ENCODE measurements at places on chromosomes 3 and 15.

DNA sequence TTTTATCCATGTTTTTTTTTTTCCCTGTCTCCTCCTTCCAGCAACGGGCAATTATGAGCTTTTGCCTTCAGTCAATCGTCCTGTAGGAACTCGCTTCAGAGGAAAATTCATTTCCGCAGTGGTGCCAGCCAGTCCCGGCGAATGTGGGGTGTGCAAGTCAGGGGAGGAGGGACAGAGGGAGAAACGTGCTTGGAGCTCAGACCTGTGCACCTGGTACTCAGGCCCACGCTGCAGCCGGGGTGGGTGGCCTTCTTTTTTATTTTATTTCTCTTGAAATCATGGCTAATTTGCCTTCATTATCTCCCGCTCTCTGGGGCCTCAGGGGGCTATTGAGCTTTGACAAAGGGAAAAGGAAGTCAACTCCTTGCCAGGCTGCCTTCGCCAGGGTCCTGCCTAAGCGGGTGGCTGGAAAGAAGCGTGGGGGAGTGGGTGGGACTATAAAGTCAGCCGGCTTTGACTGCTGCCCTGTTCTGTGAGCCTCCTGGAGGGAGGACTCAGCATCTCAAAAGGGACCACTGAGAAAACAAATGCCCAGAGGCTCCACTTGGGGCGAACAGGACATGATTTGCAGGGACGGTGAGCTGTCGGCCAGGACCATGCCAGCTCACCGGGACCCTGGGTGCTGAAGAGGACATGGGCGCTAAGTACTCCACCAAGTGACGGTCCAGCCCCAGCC is 5.5 kb downstream of the GRIP2 start:
- no peak for DNase-seq

DNA sequence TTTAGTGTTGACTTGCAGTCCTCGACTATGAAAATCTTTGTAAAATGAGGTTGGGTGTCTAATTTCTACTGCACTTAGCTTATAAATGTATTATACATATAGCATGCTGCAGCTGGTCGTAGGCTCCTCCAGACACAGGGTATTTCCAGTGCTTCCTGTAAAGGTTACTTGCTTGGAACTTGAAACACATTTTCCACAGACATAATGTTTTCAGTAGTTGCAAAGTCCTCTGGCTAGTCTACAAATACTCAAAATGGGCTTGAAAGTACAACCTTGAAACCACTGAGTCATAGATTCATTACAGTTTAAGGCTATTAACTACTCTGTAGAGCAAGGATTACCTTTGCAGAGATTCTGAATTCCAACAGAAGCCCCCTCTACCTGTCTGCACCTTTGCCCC is 464.1 kb downstream of the RAP2B start:
- no peak for DNase-seq

DNA sequence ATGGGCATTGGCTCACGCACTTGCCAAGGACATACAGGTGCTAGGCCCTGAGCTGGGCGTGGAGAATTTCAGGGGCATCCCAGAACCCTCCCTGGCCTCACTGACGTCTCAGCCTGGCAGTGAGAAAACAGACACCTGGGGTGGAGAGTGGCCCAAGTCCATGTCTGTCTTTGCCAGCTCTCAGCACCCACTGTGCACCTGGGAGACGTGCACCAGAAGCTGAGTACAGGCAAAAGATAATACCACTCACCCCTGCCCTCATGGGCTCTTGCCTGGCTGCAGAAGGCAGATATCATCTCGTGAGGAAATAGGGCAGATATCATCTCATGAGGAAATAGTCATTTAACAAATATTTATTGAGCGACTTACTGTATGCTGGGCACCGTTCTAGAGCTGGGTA is 8.0 kb downstream of the LOXL1 start:
- no peak for DNase-seq

GRCh38 chr15:74780523-74781430 is 1.1 kb upstream of the CSK start:
- DNase-seq = no peak

GRCh38 chr3:157493627-157494550 is 9.3 kb downstream of the VEPH1 start:
- DNase-seq = peak; percentile 84

DNA sequence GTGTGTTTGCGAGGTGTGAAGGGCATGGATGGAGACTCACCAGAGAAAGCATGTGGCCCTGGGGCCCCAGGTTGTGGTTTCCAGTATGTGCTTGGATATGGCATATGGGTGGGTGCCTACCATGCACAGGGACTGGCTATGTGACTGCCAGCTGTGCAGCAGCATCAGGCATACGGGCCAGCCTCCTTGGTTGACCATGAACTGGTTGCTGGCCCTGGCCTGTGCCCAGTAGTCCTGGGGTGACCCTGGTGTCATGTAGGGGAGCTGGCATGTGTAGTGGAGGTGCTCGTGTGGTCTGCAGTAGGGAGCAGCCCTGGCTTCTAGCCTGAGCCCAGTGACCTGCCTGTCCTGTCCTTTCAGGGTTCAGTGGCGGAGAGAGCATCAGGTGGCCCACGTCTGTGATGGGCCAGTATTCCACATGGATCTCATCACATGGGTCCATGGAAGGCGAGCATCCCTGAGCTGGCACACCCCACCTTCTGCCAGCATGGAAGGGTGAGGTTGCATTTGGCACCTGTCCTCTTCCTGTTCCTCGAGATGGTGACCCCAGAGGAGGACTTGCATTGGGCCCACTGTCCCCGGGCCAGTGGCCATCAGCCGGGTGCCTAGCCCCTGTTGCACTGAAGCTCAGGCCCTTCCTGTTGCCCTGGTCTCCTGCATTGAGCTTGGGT is 228.9 kb downstream of the SNRPN start:
- no peak for DNase-seq

DNA sequence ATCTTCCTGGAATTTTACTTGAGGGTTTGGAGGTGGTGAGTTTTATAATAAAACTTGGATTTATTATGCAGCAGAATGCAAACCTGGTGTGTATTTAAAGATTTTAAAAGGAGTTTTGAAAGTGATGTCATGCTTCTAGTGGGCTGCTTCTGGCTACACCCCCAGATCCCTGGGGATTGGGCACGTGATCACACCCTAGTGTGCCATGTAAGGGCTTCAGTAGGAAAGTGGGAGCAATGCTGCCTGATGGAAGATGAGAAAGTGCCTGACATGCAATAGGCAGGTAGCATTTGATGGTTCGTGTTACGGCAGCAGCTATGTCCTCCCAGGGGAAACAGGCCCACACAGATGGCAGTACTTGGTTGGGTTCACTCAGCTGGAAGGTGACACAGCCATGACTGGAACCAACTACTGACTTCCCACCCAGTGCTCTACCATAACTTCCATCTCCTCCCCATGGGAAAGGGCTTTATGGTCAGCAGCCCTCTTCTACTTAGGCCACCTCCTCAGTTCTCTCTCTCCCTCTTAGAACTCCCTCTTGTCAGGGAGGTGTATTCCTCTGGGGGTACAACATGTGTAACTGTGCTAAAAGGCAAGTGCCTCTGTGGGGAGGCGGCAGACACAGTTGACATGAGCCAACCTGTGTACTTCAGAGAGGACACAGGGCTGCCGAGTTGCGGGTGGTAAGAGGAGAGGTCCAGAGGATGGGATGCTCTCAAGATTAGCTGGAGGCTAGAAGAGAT is 5.6 kb downstream of the ITPKA start:
- peak; percentile 1 for DNase-seq

DNA sequence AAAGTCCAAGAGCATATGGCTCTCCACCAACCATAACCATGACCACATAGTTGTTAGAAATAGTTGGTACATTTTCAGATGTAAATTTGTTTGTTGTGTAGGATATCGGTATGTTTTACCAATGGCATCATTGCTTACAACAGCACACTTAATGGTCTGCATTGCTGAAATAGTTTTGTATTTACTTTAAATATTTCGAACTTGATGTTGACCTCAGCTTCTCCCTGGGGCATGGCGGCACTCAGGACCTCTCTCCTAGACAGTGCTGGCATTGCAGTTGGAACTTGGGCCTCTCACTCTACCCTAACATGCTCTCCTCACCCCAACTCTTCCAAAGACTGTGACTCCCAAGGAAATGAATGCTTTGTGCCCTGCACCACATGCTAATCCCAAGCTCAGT is 5.0 kb downstream of the SLC22A13 start:
- no peak for DNase-seq

- no peak for DNase-seq
Observed at GRCh38 chr15:58666957-58667356, 82.5 kb downstream of the ADAM10 start.

DNA sequence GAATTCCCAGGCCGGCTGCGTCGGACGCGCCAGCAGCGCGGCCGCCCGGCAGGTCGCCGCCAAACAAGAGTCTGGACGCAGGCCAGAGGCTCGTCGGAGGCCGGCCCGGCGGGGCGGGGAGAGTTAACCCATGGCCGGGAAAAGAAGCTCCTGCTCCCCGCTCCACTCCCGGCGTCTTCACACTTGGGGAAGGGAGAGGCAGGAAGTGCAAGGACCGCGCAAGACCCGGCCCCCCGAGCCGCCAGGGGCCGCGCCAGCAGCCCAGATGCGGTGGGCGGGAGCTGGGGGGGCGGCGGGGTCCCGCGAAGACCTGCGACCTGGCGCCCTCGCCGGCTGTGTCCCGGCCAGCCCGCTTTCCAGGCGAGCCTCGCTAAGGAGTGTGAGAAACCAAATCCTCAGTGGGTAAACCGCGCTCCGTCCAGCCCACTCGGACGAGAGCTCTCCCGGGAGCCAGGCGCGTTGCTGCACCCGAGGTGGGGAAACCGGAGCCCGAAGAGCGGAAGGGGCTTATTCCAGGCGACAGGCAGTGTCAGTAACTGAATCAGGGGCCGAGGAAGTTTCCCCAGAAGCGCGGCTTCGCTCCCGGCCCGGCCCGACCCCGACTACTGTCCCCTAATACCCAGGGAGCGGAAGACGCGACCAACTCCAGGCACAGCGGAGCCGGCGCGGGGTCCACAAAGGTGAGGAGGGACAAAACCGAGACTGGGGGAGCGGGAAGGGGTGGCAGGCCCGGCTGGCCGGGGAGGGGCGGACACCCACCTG is 721 bp downstream of the ADAMTS7 start:
- DNase-seq = no peak

DNA sequence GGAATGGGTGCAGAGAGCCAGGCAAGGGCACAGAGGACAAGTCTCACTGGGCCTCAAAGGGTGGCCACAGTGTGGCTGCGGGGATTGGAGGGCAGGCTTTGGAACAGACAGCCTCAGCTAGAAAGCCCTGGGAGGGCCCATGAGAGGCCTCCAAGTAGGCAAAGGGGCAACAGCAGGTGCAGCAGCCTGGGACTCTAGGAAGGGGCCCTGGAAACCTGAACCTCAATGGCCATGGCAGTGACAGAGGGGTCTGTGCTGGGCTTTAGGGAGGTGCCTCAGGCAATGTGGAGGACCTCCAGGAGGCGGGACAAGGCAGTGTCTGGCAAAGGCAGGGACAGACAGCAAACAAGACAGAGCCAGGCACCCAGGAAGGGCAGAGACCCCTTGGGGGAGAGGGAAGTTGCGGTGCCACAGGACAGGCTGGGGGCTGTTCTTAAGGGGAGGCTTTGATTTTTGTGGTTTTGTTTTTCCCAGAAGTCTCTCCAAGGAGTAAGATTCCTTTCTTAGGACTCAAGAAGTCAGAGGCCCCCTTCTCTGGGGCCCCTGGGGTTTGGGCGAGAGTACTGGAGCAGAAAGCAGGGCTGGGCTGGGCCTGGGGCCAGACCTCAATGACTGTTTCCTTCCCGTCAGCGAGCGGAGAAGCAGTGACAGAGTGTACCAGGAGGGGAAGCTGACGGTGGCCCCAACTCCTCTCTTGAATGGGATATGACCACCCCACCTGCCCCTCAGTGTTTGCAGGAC is 9.7 kb downstream of the STOML1 start:
- DNase-seq = no peak
